ENCODE measurements at places on chromosomes 16 and 17.
A peak's percentile ranks its signal among the peaks of the same experiment; 100 is the strongest.

- DNase-seq = no peak
Observed at GRCh38 chr17:35076874-35077273, 13.4 kb upstream of the RFFL start.

- peak; percentile 43 for DNase-seq
Observed at GRCh38 chr17:35291802-35292201, 48.9 kb downstream of the SLFN5 start.

DNA sequence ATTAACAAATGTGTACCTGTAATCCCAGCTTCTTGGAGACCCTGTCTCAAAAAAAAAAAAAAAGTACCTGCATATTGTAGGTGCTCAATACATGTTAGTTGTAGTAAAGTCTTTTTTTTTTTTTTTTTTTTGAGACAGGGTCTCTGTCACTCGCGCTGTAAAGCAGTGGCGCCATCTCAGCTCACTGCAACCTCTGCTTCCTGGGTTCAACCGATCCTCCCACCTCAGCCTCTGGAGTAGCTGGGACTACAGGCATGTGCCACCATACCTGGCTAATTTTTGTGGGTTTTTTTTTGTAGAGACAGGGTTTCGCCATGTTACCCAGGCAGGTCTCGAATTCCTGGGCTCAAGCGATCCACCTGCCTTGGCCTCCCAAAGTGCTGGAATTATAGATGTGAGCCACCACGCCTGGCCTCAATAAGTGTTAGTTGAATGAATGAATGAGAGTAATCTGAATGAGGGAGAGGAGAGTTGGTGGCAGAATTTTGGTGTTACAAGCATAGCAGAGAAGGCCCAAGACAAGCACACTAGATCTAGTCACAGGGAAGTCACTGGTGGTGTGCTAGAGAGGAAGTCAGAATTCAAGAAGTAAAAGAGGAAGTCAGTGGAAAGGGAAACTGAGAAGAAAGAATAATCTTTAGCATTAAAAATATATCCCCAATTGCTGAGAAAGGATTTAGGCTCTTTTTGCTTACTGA, 9.4 kb upstream of the MYL4 start:
- DNase-seq = no peak

DNA sequence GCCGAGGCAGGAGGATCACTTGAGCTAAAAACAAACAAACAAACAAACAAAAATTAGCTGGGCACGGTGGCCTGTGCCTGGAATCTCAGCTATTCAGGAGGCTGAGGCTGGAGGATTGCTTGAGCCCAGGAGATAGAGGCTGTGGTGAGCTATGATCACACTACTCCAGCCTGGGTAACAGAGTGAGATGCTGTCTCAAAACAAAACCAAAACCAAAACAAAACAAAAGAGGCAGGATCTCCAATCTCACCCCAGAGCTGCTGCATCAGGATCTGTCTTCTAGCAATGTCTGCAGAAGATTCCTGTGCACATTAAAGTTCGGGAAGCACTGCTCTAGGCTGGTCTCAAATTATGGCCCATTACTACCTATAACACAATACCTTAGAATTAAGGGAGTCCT, 43.1 kb downstream of the MAP2K6 start:
- DNase-seq = no peak

DNA sequence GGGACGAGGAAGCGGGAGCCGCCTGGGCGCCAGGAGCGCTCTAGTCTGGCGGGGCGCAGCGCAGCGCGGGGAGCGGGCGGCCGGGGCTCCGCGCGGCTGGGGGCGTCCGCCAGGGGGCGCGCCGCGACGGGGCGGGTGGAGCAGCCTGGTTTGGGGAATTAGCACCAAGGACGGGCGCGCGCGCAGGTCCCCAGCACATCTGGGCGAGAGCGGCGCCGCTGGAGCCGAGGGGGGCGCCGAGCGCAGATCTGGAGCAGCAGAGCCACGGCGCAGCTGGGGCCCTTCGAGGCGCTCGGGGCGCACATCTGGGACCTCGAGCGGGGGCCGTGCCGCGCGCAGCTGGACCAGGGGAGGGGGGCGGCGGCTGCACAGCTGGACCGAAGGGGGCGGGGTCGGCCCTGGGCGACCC, at the start of gene NXPH3:
NXPH3 (plus strand) TSS at position 193 of the 409 bp plus-strand sequence. CDS start 349 bp downstream, outside the sequence.
- DNase-seq = peak; percentile 66

GRCh38 chr17:2776589-2777241, 19.5 kb upstream of the RAP1GAP2 start:
- DNase-seq = peak; percentile 13

DNA sequence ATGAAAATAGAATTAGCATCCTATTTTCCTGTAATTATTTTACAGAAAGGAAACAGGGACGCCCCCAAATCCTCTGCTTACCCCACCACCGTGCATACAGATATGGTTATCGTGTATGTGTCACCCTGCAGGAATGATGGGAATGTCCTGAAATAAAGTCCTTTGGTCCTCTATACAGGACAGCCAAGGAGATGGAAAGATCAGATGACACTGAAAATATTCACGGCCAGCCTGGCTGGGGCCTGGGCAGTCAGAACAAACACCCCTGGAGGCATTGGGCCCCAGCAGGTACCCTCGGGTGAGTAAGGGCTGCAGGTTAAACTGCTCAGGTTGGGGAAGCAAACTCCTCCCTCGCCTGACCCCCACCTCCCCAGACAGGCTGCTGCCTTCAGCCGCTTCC, 368.0 kb downstream of the FOXL1 start:
- no peak for DNase-seq

DNA sequence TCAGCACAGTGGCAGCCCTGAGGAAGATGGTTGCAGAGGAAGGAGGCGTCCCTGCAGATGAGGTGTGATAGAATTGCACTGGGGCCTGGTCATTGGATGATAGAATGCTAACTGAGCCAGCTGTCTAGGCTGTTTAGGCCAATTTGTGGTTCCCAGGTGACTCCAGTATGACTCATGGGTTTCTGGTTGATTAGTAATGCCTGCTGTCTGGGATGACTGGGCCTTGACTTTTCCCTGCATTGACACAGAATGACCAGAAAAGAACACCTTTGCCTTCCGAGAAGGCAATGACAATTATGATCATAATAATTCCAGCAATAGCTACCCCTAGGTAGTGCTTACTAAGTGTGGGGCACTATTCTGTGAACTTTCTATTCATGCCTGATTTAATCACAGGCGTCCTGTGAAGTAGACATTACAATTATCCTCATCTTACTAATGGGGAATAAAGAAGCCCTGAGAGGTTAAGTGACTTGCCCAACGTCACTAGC, 31.5 kb downstream of the USP43 start:
- DNase-seq = peak; percentile 99

GRCh38 chr17:68290268-68290954, 516 bp downstream of the SLC16A6 start:
- DNase-seq = no peak

- DNase-seq = no peak
Observed at GRCh38 chr16:58639836-58640235, 10.2 kb upstream of the CNOT1 start.

- DNase-seq = no peak
Observed at GRCh38 chr17:80566054-80566400, 21.4 kb downstream of the RPTOR start.

GRCh38 chr17:28889996-28890395, 7.5 kb downstream of the FLOT2 start:
- DNase-seq = no peak

GRCh38 chr17:59769887-59770286, 62.4 kb downstream of the VMP1 start:
- DNase-seq = peak; percentile 84

GRCh38 chr16:9545522-9546437, 454.3 kb downstream of the HAPSTR1 start:
- no peak for DNase-seq

GRCh38 chr17:78428025-78428575, 49.7 kb downstream of the PGS1 start:
- DNase-seq = no peak

GRCh38 chr17:29593591-29594518, 923 bp downstream of the ANKRD13B start:
- DNase-seq = peak; percentile 43

- no peak for DNase-seq
Observed at GRCh38 chr16:13029786-13030185, 128.4 kb downstream of the SHISA9 start.

- DNase-seq = peak; percentile 33
Observed at GRCh38 chr17:79294459-79295071, 219.9 kb downstream of the ENGASE start.
